Dermis blood vessel endothelial cell (primary cell): ENCODE measurements at places on chromosomes 12 and 14.

GRCh38 chr12:71503579-71504391, 64.2 kb downstream of the LGR5 start:
- peak; percentile 1 for DNase-seq

DNA sequence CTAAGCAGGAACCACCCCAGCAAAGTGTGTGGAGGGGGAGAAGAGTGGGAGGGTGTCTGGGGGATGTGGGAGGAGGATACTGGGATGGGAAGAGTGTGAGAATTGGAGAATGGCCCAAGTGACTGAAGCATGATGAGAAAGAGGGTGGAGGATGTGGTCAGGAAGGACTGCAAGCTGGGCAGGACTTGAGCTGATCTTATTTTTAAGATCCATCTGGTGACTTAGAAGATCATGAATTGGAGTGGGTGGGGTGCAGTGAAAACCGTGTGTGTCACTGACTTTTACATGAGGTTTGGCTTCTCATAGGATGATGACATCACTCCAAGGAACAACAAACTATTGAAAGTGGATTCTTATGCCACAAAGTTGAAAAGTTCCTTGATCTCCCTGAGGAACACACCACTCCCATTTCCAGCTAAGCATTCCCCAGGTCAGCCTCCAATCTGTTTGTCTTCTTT, 287.5 kb downstream of the GALC start:
- DNase-seq: no peak

DNA sequence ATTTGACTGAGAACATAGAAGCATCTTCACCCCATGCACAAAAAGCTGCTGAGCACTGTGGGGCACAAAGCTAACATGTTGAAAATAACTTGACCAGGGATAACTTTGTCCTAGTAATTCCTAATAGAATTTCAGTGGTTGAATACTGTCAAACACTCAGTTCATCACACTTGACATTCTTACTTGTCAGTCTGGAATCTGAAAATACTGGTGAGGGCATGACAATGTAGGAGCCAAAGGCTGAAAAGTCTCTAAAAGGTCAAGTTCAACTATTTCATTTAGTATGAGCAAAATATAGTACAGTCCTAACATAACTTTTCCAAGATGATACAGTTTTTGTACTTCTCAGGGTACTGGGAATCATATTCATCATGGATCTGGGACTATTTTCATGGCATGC, 504.4 kb upstream of the LMO3 start:
- DNase-seq: no peak

GRCh38 chr14:50615056-50615455, 53.0 kb downstream of the SAV1 start:
- no peak for DNase-seq

DNA sequence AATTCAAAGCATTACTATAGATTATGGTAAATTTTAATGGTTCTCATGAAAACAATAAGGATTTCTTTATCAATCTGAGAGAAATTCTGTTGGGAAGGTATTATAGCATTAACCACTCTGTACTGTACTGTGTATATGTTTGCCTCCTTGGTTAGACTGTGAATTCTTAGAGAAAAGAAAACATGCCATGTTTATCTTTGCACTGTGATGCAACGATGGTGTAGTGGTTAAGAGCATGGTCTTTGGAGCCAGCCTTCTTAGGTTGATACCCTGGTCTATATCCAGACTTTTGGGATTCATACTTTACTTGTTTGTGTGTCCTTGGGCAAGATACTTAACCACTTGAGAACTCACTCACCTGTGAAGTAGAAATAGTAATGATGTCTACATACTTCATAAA, 32.2 kb upstream of the NUBPL start:
- no peak for DNase-seq

DNA sequence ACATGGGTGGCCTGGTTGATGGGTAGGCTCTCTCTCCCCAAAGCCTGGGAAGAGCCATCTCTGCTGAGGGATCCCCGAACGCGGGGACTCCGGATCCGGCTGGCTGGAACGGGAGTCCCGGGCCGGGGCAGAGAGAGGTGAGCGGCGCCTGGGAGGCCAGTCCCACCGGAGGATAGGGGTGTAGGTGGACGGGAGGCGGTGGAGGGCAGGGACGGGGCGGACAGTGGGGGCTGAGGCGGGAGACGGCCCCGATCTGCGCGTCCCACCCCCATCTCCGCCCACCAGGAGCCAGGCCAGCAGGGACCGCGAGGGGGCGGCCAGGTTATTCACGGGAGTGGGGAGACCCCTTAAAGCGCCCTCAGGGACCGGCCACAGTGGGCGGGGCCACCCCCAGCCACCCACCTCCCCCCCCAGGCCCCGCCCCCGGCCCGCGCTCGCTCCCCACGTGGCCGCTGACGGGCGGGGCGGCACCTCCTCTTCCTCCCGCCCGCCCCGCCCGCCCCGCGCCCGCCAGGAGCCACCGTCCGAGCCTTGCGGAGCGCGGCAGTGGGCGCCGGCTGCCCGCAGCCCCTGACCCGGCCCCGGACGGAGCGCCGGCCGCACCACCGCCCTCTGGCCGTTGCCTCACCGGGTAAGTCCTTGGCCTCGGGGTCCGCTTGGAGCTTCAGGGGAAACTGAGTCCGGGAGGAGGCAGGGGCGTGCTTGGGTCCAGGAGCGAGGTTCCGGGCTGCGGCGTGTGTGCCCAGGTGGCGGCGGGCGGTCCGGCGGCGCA, at the start of gene INF2:
INF2 (plus strand) TSS at position 510 of the 772 bp plus-strand sequence. CDS start 11,748 bp downstream, outside the sequence.
- peak; percentile 67 for DNase-seq

GRCh38 chr14:91375720-91376452, 41.7 kb downstream of the CCDC88C start:
- DNase-seq: no peak

GRCh38 chr14:50795142-50795541, 35.8 kb downstream of the NIN start:
- no peak for DNase-seq

- DNase-seq: peak; percentile 15
Measured at GRCh38 chr12:85279449-85280164, 413 bp upstream of the ALX1 start.

GRCh38 chr14:28102814-28103213, 663.8 kb upstream of the FOXG1 start:
- no peak for DNase-seq

GRCh38 chr12:22494319-22494718, 50.0 kb downstream of the C2CD5 start:
- DNase-seq: no peak

- DNase-seq: no peak
Measured at GRCh38 chr14:97442363-97442762, 645.2 kb downstream of the VRK1 start.

- no peak for DNase-seq
Measured at GRCh38 chr12:119325813-119326212, 8.7 kb upstream of the CCDC60 start.

DNA sequence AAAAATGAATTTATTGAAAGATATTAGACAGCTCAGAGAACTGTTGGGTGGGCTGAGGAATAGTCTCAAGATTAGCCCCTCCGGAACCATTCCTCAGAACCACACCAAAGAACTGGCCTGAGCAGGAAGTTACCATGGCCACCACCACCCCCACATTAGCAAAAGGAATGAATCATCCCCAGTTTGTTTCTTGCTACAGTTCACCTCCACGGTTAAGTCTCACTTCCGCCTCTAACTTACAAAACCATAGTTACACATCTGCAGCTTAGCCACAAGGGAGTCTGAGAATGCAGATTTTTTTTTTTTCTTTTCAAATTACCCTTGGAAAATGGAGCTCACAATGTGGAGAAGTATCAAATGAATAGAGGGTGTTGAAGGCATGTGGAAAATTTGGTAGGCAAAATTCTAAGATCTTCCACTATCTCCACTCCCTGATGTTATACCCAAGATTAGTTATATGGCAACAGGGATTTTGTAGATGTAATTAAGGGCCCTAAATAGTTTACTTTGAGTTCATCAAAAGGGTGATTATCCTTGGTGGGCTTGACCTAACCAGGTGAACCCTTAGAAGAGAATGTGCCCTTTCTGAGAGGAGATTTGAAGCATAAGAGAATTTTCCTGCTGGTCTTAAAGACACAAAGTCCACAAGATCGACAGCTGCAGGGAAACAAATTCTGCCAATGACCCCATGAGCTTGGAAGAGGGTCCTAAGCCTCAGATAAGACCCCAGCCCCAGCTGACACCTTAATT, 129.8 kb upstream of the KRR1 start:
- DNase-seq: peak; percentile 36

DNA sequence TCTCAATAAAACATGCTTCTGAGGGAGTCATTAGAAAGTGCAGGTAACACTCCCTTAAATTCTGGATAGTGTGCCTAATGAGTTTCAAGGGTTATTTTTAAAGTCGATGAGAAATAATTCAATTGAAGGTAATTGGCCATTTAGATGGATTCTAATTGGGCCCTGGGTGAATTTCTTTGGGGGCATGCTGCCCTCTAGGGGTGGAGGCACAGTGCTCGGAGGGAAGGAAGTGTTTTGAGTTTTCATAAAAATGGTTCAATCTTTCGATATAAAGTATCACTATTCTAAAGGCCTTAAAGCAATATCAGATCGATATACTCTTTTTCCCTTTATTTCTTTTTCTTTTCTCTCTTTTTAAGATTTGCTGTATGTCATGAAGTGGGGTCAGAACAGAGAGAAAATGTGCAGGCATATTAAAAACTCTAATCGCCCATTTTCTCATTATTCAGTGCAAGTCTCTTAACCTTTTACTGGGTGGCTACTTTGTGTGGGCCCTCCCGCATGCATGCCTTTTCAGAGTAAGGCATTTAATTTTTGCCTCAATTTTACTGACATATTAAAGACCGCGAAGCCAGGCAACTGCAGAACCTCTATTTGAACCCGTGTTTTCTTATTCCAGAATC, 25.5 kb downstream of the NKX2-8 start:
- DNase-seq: peak; percentile 49

DNA sequence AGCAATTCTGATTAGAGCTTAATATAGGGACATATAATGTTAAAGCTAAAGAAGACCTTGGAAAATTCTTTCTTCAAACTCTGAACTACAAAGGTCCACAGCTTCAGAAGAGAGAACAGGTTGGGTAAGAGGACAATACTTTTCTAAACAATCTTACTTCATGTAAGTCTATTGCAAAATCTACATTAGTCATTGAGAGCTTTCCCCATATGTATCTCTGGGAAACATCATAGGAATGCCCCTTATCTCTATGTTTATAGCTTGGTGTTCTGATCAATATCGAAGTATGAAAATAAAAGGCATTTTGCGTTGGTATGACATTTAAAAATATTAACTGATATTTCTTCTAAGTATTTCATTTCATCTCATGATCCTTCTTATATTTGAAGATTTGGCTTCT, 962.6 kb downstream of the AACS start:
- DNase-seq: no peak

DNA sequence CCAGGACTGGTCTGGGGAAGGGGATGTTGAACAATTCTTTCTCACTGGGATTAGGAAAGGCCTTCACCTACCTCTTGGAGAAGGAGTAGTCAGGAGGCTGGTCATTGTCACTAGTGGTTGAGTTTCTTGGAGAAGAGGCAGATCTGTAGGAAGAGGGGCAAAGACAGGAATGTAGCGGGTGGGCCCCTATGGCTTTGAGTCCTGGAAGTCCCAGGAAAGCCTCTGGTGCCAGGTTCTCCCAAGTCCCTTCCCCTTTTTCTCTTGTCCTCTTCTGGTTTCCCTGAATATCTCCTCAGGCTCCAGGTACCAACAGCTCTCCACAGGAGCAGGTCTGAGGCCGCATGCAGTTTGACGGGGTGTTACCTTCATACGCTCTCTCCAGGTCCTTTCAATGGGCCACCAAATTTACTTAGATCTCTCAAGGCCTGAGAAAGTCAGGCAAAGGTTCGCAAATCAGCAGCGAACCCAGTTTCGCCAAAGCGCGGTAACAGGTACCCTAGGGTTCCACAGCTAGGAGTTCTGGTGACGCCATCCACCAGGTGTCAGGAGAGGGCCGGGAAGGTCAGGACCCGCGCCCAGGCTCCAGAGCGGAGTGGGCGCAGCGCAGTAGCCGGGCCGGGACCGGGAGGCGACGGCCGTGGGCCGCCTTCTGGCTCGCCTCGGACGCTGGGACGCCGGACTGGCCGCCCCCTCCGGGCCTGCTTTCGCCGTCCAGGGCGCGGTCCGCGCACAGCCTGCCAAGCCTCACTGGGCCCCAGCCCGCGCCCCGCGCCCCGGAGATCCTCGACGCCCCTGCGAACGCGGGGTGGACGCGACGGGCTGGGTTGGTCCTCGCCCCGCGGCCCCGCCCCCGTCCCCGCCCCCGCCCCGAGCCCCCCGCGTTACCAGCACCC, 795 bp downstream of the SMAGP start:
- DNase-seq: peak; percentile 50

DNA sequence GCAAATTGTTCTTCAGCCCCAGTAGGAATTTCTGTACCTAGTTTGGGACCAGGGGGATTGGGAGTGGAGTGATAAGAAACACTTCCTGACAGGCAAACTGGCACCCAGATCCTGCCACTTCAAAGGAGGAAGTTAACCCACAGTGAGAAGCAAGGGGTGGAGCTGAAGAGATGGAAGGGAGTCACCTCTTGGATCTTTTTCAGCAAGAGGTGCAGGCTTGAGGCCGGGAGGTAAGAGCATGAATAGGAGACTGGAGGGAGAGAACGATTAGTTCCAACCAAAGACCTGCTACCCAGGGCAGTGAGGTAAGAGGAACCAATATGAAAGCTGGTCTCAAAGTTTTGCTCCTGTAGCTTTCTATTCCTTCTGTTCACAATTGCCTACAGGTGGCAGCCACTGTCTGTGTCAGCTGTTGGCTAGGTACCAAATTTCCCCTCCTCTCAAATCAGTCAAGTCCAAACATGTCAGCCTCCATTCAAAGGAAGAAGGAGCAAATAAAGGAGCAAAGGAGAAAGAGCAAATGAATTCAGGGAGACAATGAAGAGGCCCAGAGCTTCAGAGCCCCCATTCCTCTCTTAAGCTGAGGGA, 14.9 kb upstream of the TAC3 start:
- DNase-seq: peak; percentile 12

GRCh38 chr12:132522592-132523380, 32.8 kb downstream of the FBRSL1 start:
- DNase-seq: no peak

GRCh38 chr14:49621114-49621881, 699 bp downstream of the MGAT2 start:
- peak; percentile 80 for DNase-seq

DNA sequence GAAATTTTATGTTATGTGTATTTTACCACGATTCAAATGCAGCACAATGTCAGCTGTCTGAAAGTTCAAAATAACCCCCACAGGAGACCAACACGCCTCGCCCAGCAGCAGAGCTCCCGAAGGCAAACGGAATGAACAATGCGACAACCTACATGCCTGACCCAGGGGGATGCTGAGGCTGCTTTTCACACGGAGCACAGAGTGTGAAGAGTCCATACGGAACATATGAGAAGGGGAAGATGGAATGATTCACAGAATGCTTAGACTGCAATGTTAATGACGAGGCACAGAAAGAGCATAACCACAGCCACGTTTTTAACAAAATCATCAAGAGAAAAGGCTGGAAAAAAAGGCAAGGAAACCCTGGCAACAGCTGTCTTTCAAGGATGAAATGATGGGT, 22.6 kb downstream of the ZFYVE21 start:
- no peak for DNase-seq

- no peak for DNase-seq
Measured at GRCh38 chr12:10197879-10198278, 14.8 kb upstream of the GABARAPL1 start.

- DNase-seq: peak; percentile 100
Measured at GRCh38 chr12:96445691-96446583, 43.4 kb upstream of the CFAP54 start.
